T-helper 1 cell (primary cell): ENCODE measurements at places on chromosomes 1 and 21.

DNA sequence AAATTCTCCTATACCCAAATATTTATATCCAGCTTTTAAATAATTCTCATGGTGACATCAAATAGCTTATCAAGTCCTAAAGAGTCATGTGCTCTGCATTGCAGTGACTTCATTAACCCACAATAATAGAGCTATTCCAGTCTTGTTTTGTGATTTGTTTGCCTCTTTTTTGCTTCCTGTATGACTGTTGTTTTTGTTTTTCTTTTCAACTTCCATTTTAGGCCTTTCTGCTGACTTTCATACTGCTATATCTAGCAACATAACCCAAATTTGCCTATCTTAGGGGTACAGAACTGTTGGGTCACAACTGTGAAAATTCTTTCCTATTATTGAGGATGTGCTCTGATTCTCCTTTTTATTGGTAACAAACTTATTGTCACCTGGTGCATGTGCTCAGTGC lies 30.3 kb downstream of the SPATA17 start:
- no peak for DNase-seq

GRCh38 chr21:31647650-31648049 lies 11.8 kb upstream of the SOD1 start:
- no peak for DNase-seq

GRCh38 chr1:1197551-1198422 lies 8.6 kb downstream of the TNFRSF18 start:
- DNase-seq = no peak

DNA sequence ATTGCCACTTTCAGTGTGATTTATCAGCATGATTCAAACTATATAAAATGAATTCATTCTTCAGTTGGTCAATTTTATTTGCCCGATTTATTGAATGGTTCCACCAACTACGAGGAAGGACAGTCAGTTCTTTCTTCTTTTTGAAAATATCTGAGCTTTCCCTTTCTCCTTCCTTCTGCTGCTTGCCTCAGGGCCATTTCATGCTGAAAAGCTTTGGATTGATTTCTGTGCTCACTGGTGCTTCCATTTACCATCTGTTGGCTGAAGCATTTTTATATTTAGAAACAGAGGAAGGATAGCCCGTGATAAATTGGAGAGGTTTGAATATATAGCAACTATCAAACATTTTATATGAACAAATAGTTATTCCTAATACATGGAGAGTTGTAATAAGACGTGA lies 68.9 kb upstream of the ADAMTS5 start:
- no peak for DNase-seq

GRCh38 chr1:228963795-228964177 lies 228.5 kb downstream of the RHOU start:
- no peak for DNase-seq

DNA sequence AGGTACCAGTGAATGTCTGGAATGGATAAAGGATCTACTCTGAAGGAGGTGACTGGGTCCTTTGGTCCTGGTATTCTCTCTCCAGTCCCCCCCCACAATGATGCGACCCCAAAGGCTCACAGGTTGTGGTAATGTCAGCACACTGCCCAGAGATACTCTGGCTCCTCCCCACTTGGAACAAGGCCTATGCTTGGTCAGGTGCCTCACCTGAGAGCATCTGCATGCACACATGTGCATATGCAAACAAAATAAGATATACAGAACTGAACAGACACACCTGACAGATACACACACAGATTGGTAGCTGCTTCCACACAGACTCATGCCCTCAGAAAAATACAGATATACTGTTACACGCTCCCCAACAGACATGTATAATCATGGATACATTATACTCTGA lies 33.5 kb downstream of the DMAP1 start:
- no peak for DNase-seq

DNA sequence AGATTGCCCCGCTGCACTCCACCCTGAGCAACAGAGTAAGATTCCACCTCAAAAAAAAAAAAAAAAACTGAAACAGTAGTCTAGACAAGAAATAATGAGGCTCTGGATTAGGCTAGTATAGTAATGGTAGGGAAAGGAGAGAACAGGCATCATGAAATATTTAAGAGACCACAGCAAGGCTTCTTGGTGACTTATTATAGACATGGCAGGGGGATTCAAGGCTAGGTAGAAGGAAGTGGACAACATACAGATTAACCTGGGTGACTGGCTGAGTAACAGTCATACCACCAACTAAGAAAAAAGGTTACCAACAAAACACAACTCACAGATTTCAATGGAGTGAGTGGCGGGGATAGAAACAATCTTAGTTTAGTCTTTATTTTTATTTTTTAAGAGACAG lies 8.3 kb downstream of the NVL start:
- no peak for DNase-seq
